ENCODE measurements at places on chromosomes 4 and X.

DNA sequence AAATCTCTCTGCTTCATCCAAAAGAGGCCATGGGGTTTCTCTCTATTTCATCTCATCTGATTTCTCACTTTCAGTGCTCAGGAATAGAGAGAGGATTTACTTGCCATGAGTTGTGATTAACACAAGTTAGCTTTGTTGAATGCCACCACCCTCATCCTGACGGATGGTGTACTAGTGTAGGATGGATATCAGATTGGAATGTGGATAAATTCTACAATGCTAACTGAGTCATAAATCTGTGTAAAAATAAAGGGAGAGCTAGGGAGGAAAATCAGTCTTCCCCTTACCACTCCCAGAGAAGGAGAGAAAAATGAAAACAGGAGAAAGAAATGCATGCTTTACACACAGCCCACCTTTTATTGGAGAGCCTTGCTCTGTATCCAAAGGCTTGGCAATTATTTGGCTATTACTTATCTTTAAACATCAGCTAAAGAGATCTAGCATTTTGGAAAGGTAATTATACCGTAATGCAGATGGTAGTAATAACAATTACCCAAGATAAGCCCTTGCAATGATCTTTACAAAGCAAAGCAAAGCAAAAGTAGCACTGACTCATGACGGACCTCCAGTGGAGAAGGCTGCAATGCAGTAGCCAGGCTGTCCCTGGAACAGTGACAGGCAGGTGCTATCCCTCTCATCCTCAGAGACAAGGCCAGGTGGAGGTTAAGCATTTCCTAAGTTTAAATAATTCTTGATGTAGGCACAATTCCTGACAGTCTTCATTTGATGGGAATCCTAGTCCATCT lies 306.3 kb upstream of the PPARGC1A start:
- no peak for DNase-seq

- DNase-seq, result no peak
Observed at GRCh38 chr4:16759931-16760582, 138.4 kb downstream of the LDB2 start.

- DNase-seq, result no peak
Observed at GRCh38 chr4:110154582-110154981, 43.8 kb downstream of the ELOVL6 start.

DNA sequence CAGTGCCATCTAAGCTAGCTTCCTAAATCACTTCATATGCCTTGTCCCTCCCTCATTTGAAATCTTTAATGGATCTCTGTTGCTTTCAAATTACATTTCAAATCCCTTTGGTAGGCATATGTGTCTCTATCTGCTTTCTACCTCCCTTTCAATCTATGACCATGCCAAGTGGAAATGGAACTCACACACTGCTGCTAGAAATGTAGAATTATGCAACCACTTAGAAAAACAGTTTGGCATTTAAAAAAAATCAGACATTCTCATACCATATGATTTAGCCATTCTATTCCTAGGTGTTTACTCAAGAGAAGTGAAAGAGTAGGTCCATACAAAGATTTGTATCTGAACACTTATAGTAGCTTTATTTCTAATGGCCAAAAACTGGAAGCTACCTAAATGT lies 413.5 kb upstream of the INTU start:
- no peak for DNase-seq

DNA sequence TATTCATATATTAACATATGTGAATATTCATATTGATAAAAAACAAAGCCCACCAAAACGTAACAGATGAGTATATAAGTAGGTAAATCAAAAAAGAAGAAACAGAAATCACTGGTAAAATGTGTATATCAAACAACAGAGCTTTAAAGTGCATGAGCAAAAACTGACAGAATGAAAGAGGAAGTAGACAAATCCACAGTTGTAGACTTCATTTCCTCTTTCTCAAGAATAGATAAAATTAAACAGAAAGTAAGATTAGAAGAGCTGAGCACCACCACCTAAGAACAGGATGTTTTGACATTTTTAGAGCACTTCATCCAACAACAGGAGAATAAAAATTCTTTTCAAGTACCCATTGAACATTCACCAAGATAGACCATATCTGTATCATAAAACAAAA lies 64.6 kb downstream of the CNKSR2 start:
- no peak for DNase-seq

DNA sequence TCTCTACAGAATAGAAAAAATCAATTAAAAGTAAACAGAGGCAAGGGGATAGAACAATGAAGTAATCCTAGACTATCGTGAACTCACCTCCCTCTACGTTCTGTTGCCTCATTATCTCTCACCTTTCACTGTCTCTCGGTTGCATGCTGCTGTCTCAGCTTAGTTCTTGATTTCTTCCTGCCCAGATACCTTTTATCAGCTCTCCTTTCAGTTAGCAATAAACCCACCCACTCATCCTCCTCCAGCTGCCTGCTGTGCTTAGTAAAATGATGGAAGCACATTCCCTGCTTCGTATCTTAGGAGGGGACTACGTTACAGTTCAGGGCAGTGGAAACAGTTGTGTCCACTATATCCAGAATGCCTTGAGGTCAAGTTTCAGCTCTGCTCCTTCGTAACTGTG lies 1709.5 kb upstream of the AGA start:
- no peak for DNase-seq

DNA sequence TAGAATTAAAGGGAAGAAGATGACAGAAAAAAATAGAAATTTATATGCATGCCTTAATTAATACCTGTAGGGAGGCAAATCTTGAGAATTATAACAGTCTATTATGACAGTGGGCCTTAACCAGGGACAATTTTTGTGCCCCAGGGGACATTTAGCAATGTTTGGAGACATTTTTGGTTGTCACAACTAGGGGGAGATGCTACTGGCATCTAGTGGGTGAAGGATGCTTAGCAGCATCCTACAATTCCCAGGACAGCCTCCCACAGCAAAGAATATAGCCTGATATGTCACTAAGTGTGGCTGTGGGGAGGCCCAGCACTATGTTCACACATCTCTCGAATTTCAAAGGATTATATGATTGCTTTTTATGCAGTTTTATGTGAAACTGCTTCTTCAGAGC lies 10.5 kb downstream of the GPR82 start:
- DNase-seq, result no peak

DNA sequence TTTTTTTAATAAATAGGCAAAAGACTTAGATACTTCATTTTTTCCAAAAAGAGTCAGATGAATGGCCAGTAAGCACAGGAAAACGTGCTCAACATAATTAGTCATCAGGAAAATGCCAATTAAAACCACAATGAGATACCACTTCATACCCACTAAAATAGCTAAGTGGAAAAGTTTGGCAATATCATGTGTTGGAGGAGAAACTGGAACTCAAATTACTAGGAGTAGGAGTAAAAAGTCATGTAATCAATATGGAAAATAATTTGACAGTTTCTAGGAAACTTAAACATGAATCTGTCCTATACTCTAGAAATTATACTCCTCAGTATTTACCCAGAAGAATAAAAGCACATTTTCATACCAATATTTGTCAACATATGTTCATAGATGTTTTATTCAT lies 449.8 kb downstream of the INPP4B start:
- no peak for DNase-seq

- no peak for DNase-seq
Observed at GRCh38 chrX:78831523-78831922, 84.0 kb downstream of the LPAR4 start.

- no peak for DNase-seq
Observed at GRCh38 chr4:7877176-7877575, 62.5 kb downstream of the AFAP1 start.

DNA sequence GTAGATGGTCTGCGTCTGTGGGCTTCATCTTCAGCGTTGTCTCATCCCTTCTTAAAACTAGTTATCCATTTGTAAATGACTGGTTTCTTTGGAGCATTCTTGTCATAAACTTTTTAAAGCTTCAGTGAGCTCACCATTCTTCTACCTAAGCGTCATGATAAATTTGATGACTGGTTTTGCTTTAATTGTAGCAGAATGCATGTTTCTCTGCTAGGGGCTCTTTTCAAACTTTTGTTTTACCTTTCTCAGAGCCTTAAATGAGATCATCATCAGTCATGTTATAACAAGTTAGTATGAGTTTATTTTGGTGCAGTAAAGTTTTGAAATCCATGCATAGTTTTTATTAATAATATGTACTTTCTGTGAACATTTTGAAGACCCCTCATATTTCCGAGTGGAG lies 6.3 kb upstream of the ADGRL3 start:
- no peak for DNase-seq

DNA sequence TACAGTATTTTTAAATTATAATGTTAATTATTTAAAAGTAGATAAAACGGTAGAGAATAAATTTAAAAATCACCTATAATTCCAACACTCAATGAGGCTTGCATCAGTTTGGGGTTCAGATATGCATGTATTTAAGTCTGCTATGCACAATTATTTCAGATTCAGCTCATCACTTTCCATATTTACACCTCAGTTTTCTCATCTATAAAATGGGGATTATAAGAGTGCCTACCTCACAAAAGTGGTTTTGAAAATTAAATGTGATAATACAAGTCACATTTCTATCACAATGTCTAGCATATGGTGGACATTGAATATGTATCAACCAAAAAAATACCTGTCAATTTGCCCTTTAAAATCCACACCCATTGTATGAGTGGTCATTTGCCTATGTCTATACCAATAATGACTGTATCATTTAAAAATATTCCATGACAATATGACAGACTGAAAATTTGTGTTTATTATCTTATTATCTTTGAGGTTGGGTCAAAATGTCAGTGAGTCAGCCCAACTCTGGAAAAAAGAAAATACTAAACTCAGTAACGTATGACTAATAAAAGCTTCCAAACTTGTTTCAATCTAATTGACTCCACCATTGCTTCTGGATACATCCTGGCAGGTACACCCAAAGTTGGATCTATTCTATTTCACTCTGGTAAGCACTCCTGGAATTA lies 20.8 kb downstream of the OR13H1 start:
- no peak for DNase-seq

- DNase-seq, result no peak
Observed at GRCh38 chr4:80448056-80448455, 112.5 kb downstream of the CFAP299 start.

DNA sequence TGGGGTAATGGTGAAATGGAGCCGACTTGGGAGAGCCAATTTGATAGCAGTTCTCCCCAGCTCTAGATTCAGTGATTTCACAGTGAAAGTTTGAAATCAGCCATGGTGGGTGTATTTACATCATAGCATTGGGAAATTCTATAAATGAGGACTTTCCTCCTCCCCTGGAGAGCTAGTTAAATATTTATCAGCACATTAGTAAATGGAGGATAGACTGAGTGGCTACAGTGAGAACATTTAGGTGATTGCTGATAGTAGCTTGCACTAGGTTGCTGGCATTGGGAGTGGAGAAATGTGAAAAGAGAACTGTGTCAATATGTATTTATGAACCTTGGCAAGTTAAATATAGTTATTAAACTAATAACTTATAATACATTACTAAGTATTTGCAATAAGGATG lies 347.3 kb downstream of the CCSER1 start:
- DNase-seq, result no peak

- DNase-seq, result no peak
Observed at GRCh38 chr4:150600812-150601445, 19.0 kb downstream of the MAB21L2 start.

GRCh38 chr4:78944381-78944780 lies 5.1 kb upstream of the PAQR3 start:
- DNase-seq, result no peak

DNA sequence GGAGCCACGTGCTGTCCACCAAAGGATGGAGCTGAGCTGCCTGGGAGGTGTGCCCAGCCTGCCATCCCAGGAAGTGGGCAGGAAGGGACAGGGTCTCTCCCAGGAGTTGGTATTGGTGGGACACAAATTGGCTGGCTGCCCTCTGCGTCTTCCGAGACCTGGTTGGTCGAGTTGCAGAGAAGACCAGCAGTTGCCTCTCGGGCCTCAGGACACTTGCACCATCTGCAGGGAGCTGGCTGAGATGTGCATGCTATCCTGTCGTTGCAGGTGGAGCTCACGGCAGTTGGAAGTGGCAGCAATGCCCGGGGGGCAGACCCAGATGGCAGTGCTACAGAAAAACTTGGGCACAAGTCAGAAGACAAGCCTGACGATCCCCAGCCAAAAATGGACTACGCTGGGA lies 30.2 kb downstream of the BCORL1 start:
- no peak for DNase-seq

GRCh38 chr4:55158957-55159356 lies 33.6 kb upstream of the KDR start:
- DNase-seq, result no peak

GRCh38 chr4:102503831-102504786 lies 3.0 kb downstream of the NFKB1 start:
- DNase-seq, result no peak

DNA sequence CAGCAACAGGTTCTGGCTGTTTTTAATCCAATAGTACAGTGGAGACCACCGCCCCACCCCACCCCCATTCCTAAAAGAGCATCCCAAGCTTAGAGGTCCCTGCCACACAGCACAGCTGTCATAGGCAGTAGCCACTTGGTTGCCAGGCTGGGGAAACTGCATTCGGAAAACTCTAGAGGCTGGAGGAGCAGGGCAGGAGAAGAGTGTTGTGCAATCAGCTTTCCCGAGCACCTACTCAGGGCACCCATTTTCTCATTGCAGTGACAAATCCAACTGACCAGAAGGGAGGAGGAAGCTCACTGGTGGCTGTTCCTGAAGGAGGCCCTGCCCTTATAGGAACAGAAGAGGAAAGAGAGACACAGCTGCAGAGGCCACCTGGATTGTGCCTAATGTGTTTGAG lies 1.1 kb downstream of the CXCL1 start:
- no peak for DNase-seq

- DNase-seq, result no peak
Observed at GRCh38 chrX:140343226-140343868, 161.5 kb downstream of the SOX3 start.

- DNase-seq, result no peak
Observed at GRCh38 chr4:112956484-112956896, 93.0 kb upstream of the ANK2 start.

DNA sequence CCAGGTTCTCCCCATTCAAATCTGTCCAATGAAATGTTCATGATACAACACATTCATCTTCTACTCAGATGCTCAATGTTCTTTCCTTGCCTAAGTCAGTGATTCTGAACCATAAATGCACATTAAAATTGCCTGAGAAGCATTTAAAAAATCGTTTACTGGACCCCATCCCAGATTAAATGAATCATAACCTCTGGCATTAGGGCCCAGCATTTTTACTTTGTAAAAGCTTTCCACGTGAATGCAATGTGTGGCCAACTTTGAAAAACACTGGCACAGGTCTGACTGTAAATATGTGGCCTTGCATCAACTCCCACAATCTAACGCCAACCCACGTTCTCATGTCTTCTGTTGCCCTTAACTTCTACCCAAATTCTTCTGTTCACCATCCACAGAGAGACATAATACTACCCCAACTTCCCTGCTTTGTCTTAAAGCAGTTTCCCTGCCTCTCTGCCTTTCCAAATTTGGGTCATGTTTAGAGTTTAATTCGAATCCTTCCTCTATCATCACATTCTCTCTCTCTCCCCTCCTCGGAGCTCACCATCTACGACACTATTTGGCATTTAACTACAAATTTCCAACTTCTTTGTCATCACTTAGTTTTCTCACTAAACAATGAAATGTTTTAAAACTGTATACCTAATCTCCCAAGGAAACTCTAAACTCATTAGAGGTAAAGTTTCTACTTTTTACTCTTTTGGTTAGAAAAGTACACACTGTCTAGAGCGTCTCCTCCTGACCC lies 78.7 kb downstream of the PRKG2 start:
- no peak for DNase-seq

GRCh38 chr4:185318679-185319078 lies 77.0 kb downstream of the LRP2BP start:
- DNase-seq, result no peak

Data from omental fat pad (tissue), 4 donors.